ENCODE measurements at places on chromosomes 6 and 20.

GRCh38 chr20:3797592-3798372 lies 1.7 kb downstream of the CDC25B start:
- no peak for DNase-seq

DNA sequence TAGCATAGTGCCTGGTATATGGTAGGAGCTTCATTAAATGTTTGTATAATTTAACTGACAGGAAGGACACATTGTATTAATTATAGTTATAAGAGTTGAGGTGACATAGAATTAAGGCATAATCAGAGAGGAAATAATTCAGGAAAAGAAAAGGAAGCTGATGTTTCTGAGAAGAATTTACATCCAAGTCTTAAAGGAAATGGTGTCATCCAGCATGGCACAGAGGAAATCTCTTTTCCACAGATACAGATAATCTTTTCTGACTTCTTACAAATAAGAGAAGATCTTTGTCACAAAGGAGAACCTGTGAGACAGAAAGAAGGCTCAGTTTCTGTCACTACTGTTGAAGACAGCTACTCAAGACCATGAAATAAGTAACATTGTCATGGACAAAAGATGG lies 222.5 kb downstream of the GJA1 start:
- DNase-seq: no peak

- DNase-seq: no peak
These were observed 19.5 kb downstream of the NCOA3 start for GRCh38 chr20:47521059-47521808.

DNA sequence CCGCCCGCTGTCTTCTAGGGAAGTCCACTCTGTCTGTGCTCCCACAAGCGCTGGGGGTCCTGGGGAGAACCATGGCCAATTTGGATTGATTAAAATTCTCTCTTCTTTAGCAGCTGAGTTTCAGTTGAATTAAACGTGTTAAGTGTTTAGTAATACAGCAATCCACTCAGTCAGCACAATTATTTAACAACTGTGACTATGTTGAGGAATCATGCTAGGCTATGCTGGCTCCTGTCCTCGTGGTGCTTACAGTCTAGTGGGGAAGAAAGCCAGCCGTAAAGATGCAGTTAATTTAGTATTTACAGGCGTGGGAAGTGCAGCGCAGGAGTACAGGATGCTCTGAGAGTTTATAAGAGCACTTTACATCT lies 88.9 kb upstream of the FOXP4 start:
- DNase-seq: no peak

DNA sequence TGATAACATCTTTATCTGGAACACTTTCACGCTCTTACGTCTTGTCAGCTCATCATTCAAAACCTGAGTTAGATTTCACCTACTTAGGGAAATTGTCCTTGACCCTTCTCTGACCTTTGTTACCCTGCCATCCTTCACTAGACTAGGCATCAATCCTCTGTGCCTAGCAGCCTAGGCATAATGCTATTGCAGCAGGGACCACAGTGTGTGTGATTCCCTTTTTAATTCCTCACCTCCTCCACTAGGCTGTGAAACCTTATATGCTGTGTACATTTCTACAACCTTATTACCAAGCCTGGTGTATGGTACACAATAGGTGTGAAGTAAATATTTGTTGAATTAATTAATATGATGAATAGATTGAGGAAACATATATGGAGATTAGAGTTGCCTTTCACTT lies 66.7 kb upstream of the DEFB112 start:
- no peak for DNase-seq

DNA sequence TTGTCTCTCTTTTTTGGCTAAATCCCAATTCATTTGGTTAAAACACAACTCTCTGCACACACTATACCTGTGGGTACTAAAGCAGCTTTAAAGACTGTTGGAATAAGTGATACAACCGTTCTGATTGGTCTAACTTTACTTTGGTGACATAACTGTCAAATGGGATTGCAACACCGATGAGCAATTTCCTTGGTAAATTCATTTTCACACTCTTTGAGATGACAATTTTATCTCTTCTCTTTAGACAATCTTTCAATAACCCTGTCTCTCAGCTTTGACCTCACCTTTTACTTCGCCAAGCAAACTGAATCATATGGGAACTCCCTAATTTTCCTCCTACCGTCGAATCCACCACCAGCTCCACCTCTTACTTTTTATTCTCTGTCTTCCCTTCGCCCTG lies 60.8 kb downstream of the ECT2L start:
- no peak for DNase-seq

DNA sequence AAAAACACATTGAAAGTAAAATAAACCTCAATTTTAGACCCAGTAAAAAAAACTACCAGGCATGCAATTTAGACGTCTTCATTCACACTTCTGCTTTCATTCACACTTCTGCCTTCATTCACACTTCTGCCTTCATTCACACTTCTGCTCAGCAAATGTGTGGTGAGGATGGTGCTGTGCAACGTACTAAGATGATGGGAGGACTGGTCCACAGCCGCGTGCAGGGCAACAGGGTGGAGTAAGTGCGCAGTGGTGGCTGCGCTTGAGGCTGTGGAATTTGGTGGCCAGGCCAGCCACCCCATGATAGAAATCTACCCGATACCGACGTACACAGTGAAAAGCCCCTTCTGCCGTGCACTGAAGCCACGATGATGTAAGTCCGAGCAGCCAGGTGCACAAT lies 114.3 kb upstream of the CD93 start:
- DNase-seq: no peak

GRCh38 chr6:84643778-84644177 lies 120.6 kb downstream of the TBX18 start:
- no peak for DNase-seq

DNA sequence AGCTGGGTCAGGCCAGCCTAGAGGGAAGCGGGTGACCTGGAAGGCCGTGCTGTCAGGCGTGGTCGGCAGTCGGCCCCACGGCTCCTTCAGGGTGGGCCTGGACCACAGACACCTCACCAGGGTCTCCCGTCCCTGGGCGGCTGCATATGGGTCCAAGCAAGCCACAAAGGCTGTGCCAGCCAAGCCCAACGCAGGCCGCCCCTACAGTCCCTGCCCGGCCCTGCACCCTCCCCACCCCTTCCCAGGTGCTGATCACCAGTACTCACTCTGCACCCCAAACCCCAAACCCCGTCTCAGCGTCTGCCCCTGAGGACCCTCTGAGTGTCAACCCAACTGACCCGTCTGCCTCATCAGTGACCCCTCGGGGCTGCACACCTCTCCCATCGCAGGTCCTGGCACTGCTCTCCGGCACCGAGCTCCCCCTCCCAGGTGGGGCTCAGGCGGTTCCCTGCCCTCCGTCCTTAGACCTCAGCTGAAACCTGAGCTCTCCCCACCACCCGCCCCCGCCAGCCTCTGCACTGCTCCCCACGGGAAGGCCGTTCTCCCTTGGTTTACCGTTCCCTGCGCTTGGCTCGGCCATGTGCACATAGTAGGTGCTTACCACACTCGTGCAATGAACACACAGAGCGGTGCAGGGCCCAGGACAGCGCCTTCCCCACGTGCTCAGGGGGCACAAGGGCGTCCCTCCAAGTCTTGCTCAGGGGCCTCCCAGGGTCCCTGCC lies 1.5 kb upstream of the PPDPF start:
- DNase-seq: no peak

DNA sequence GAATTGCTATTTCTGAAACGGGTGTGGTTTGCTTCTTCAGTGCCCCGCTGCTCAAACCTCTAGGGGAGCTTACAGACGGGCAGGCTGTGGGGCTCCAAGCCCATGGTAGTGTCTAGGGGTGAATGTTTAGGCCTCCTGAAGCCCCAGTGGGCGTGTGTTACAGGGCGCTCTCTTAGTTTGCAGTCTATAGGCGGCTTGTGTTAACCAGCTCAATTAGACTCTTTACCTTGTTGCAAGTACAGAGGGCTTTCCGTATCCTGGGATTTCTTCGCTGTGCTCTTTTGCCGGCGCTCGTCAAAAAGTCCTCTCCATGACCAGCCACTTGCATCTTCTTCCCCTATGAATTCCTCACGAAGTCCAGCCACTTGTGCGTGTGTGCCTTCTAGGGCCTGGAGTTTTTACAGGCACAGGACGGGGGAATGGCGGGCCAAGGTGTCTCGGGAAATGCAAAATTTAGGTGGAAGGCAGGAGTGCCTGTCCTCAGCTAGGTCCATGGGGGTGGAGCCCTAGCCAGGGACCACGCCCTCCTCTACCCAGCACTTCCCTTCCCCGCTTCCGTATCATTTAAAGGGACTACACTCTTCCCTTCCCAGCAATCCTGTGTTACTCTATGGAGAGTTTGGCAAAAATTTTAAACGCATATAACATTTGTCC lies 94.5 kb downstream of the HTR1B start:
- no peak for DNase-seq

DNA sequence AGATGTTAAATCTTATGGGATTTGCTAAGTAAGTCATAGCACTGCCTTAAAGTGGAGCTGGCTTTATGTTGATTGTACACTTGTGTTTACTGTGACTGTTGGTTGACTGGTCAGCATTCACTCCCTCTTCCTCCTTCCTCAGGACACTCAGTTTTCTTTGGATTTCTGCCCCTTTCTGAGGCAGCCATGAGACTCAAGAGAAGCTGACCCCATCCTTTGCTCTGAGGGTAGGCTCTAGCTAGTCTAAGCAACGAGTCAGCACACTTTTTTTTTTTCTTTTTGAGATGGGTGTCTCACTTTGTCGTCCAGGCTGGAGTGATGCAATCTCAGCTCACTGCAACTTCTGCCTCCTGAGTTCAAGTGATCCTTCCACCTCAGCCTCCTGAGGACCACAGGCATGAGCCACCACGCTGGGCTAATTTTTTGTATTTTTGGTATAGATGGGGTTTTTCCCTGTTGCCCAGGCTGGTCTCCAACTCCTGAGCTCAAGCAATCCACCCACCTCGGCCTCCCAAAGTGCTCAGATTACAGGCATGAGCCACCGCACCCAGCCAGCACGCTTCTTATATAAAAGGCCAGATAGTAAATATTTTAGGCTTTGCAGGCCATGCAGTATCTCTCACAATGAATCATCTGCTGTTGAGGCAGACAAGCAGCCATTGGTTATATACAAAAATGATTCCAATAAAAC lies 191.4 kb downstream of the NFATC2 start:
- DNase-seq: no peak

- DNase-seq: no peak
These were observed at the start of gene IL17A for GRCh38 chr6:52186075-52186474. IL17A (plus strand) TSS chr6:52186375; CDS start chr6:52186432, 57 bp downstream.

Measured in stimulated activated CD4-positive, alpha-beta T cell treated with anti-CD3 and anti-CD28 coated beads, Interleukin-2, amount 100 ng/mL, for 48 hours (primary cell).